ENCODE measurements at places on chromosomes 6 and 20. TPM values are rescaled to one million over a fixed set of nuclear protein-coding genes. Genes with fewer than 3 reads are reported as not detected.

SPDEF gene
- polyA plus RNA-seq = 0.10 TPM

PPP1R16B gene
- 0.91 TPM for polyA plus RNA-seq

BMP6 gene
- polyA plus RNA-seq = not detected

TMEM244 gene
- 3.8 TPM for polyA plus RNA-seq

RAB5IF gene
- polyA plus RNA-seq = 108 TPM

HFE gene
- polyA plus RNA-seq = not detected

ADAM33 gene
- polyA plus RNA-seq = 5.0 TPM

ACSS1 gene
- 1.3 TPM for polyA plus RNA-seq

VGLL2 gene
- 0.02 TPM for polyA plus RNA-seq

TNXB gene
- polyA plus RNA-seq = 0.55 TPM

IMPG1 gene
- not detected for polyA plus RNA-seq

PNLDC1 gene
- not detected for polyA plus RNA-seq

PRPF6 gene
- polyA plus RNA-seq = 59.1 TPM

PRR18 gene
- polyA plus RNA-seq = not detected

ESR1 gene
- not detected for polyA plus RNA-seq

TFAP2D gene
- not detected for polyA plus RNA-seq

CAGE1 gene
- not detected for polyA plus RNA-seq

GFOD1 gene
- polyA plus RNA-seq = 1.6 TPM

SAMD5 gene
- not detected for polyA plus RNA-seq

LINC00237 gene
- not detected for polyA plus RNA-seq

TP53TG5 gene
- not detected for polyA plus RNA-seq

ADGB gene
- polyA plus RNA-seq = not detected
